ENCODE measurements at places on chromosomes 4 and X.

DNA sequence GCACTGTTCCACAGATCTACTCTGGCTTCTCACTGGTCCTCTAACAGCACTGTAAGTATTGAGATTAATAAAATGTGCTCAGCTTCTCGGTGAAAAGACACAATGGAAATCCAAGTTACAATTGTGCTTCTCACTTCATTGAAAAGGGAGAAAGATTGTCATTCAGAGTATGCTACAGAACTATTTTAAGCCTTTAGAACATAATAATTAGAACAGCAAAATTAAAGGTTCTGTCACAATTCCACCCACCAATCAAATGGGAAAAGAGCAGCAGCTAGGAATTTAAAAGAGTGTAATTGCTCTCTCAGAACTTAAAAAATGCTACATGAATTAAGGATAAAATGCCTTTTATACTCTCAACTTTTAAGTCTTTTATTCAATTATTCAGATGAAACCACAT lies 329.4 kb downstream of the ANK2 start:
- DNase-seq: no peak

DNA sequence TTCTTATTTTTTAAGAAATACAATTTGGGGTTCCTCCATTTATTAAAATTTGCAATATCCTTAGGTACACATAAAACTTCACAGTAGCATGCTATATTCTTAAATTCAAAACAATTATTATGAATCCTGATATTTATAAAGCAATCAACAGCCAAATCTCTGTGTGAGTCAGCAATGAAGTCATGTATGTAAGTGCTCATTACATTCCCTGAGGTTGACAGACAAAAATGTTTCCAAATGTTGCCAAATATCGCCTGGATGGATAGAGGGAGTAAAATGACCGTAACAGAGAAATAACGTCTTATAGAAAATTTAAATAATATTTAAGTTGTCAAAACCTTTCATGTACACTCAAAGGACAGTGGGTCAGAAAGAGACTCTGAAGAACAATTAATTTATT lies 220.0 kb downstream of the PCDH18 start:
- DNase-seq: no peak

DNA sequence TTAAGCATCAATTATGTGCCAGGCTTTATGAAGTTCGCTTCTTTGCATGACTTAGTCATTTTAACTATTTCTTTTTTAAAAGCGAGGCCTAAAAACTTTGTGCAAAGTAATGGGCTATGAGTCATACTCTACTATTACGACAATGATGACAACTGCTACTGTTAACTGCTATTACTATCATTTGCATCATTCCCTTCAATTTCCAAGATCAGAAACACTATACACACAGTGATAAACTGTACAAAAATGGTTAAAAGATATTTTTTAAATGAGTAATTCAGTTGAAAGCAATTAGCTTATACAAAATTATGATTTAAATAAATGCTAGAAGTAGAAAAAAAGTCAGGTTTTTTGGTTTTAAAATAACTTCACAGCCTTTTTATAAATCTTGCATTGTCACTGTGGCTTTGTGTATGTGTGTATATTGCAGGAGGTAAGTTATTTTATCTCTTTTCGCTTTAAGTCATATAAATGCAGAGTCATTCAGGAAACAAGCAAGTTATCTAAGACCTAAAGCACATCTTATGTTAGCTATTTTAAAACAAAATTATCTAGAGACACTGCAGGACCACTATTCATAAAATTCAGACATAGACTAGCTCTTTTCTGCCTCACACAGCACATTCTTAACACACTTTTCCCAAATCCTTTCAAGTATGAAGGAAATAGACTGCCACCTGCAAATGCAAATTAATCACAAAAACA lies 18.5 kb upstream of the CXCL3 start:
- DNase-seq: peak; percentile 63

- no peak for DNase-seq
Measured at GRCh38 chr4:6183740-6184139, 16.6 kb downstream of the JAKMIP1 start.

- no peak for DNase-seq
Measured at GRCh38 chrX:30147996-30148643, 67.2 kb upstream of the MAGEB2 start.

DNA sequence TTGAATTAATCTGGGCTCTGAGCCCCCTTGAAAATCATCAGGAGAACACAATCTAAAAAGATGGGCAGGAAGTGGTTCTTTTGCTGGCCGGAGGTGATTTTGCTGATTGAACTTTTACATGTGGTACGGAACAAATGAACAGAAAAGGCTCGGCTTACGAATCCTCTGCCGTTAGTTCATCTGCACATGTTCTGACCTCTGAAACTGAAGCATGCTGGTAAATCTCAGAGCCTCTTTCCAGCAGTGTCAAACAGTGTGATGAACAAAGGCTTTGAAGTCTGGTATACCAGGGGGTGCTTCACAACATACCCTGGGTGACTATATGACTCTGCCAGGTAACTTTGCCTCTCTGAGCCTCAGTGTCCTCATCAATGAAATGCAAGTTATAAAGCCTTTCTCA lies 194.2 kb upstream of the C1QTNF7 start:
- no peak for DNase-seq

- DNase-seq: no peak
Measured at GRCh38 chrX:68918202-68918601, 89.4 kb downstream of the EFNB1 start.

- no peak for DNase-seq
Measured at GRCh38 chr4:98176531-98176930, 33.3 kb upstream of the STPG2 start.

DNA sequence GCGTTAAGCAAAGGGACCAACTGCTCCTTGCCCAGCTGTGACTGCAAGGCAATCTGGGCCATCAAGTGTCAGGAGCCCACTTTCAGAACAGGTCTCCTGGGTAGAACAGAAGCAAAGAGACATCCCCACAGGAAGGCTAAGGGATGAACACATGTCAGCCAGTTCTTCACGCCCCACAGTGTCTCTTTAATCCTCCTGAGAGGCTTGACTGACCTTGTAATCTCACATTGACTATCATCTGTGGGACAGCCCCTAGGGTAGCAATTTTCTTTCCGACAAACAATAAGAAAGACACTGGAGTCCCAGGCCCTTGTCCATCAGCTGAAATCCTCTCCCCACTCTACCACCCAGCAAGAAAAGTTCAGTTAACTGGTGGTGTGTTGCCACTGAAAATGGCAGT lies 1.0 kb downstream of the CHRDL1 start:
- DNase-seq: no peak

GRCh38 chr4:3213106-3213425 lies 35.9 kb upstream of the MSANTD1 start:
- no peak for DNase-seq

- DNase-seq: no peak
Measured at GRCh38 chr4:44320833-44321232, 127.8 kb downstream of the KCTD8 start.

GRCh38 chrX:42857766-42858165 lies 79.8 kb upstream of the PPP1R2C start:
- DNase-seq: no peak

DNA sequence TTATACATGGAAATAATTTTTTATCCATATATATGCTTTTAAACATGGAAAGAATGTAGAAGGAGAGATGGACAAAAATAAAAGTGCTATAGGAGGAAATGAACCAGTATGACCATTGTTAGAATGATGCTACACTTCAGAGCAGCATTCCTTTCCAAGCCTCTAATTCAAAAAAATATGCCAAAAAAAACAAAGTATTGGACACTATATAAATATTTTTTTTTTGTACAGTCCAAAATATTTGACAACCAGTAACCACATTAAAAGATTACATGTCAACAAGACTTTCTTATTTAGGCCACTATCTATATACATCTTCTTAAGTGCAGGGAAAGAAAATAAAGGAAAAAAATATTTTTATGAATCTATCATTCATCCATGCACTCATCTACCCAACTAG lies 198.6 kb downstream of the LRBA start:
- DNase-seq: no peak

DNA sequence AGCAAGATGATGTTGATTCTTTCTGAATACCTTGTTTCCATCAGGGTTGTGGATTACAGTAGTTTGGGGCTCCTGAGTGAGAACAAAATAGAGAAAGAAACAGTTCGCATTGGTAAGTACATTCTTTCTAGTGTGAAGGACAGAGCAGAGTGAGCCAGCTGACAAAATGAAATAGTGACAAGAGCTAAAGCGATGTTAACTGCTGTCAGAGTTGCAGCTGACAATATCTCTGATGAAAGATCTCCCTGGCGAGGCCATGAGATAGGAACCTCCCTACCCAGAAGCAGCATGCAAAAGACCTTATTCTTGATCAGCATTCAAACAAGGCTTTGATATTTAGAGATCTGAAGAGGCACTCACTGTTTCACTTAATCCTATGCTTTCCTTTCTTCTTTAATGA lies 258.6 kb downstream of the CAMK2D start:
- DNase-seq: no peak

GRCh38 chr4:153934688-153935017 lies 145.8 kb upstream of the SFRP2 start:
- no peak for DNase-seq

GRCh38 chrX:23317799-23318724 lies 16.6 kb upstream of the PTCHD1 start:
- DNase-seq: no peak

DNA sequence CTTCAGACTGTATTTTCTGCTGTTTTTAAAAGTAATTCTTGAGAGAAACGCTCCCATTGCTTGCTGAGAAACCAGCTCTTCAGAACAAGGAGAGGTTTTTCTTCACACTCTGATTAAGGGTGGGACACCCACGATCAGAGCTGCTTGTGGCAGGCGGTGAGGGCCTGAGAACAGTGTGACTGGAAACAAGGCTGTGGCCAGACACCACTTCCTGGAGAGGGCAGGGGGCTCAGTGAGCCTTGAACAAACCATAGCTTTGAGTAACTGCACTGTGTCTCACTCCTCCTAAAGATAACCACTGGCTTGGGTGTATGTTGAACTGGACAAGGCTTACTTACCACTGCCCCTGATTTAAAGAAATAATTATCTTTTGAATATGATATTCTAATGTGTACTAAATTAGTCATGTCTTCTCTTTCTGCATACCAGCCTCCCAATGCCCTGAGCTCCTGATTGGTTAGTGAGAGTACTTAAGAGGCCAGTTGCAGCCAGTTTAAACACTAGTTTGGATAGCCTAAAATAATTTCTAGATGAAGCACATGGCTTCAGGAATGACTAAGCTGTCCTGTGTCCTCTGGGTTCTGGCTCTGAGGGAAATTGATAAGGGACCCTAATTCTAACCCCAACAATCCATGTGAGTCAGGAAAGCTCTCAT lies 3.7 kb upstream of the GPR82 start:
- DNase-seq: no peak

DNA sequence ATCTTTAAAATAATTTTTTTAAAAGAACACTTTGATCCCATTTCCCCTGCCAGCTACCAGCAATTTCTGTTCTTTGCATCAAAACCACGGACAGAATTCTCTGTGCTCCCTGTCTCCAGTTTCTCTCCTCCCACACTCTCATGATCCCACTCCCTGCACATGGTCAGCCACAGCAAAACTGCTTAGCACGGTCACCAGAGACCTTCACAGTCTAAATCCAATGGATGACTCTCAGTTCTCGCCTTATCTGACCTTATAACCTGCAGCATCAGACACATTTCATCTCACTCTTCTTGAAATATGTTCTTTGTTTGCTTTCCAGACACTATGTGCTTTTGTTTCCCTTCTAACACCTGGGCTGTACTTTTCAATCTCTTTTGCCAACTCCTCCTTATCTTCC lies 131.5 kb downstream of the NR3C2 start:
- no peak for DNase-seq

GRCh38 chrX:110853610-110854009 lies 58.0 kb upstream of the CHRDL1 start:
- DNase-seq: no peak

GRCh38 chr4:70613306-70614183 lies 15.0 kb upstream of the ENAM start:
- DNase-seq: no peak

DNA sequence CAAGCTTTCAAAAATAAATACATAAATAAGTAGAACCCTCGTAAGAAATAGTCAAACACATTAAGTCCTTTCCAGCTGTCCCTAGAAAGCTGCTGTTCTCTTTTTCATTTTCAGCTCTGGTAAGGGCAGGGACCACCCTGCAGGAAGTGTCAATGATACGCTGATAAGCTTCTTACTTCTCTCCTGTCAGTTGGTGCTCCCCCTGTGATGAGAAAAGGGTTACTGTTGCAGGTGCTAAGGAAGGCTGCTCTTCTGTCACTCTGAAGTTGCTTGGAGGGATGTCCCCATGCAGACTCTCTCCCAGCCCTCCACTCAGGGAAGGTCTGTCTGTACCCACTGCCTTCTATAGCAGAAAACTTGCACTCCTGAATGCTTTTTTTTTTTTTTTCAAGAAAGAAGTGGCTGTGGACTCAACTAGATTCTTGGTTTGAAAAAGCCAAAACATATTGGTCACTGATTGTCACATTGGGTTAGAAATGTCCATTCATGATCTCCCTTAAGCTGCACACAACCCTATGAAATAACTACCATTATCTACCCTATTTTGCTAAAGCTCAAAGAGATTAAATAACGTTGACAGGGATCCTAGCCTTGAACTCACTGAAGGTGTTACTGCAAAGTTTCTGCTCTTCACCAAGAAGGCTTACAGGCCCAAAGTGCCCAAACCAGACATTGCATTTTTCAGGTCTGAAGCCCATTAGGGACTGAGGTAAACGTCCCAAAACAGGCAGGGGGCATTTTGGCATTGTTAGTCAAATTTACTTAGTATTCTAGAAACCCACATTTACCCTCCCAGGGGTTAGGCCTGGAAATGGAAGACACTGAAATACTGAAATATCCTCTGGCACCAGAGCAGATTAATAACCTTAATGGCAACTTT lies 1.2 kb downstream of the CXCL3 start:
- no peak for DNase-seq
